ENCODE measurements at places on chromosomes 13 and 19. TPM values are rescaled to one million over a fixed set of nuclear protein-coding genes. Genes with fewer than 3 reads are reported as not detected.

GRCh38 chr13:41603917-41604316 is 146.6 kb downstream of the RGCC start:
- DNase-seq: peak; percentile 92

GRCh38 chr13:51767100-51767499 is 36.9 kb downstream of the DHRS12 start:
- DNase-seq: peak; percentile 8

GRCh38 chr13:21938636-21939035 is 267.8 kb downstream of the FGF9 start:
- DNase-seq: no peak

DNA sequence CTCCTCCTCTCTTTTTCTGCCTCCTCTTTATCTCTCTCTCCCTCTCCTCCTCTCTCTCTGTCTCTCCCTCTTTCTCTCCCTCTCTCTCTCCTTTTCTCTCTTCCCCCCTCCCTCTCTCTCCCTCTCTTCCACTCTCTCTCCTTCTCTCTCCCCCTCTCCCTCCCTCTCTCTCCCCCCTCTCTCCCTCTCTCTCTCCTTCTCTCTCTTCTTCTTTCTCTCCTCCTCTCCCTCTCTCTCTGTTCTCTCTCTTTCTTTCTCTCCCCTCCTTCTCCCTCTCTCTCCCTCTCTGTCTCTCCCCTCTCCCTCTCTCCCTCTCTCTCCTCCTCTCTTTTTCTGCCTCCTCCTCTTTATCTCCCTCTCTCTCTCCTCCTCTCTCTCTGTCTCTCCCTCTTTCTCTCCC is 197.4 kb downstream of the UQCRFS1 start:
- DNase-seq: no peak

CTXN1 gene
- total RNA-seq: 11.4 TPM

TEX26 gene
- not detected for total RNA-seq

ZNF98 gene
- 1.1 TPM for total RNA-seq

- DNase-seq: no peak
Observed at GRCh38 chr13:30058429-30058828, 208.0 kb upstream of the UBL3 start.

GRCh38 chr19:5932146-5932545 is 18.1 kb downstream of the CAPS start:
- no peak for DNase-seq

DNA sequence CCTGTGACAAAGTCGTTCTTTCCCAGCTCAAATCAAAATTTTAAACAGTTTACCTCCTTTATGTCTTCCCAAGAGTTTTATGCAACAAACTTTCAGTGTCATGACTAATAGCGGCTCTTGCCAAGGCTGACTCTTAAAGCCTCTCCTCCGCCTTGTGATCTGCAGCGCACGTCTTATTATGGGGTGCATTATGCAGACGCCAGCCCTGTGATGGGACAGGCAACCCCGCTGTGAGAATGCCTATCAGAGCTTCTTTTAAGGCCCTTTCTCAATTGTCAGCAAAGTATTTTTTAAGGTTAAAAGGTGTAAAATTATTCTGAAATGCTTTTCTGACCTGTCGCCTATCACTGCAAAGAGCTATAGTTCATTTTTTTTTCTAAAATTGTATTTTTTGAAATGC is 152.8 kb downstream of the SOX1 start:
- no peak for DNase-seq

DNA sequence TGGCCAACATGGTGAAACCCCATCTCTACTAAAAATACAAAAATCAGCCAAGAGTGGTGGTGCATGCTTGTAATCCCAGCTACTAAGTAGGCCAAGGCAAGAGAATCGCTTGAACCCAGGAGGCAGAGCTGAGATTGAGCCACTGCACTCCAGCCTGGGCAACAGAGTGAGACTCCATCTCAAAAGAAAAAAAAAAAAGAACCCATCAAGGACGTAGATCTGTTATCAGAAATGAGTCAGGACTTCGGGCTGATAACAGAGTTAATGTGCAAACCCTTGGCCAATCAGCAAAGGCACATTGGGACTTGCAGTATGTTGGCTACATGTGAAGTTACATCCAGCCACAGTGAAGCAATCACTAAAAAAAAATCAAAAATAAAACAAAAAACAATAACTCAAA is 4.8 kb upstream of the LGALS7B start:
- no peak for DNase-seq

KANK2 gene
- total RNA-seq: 96.6 TPM

DNA sequence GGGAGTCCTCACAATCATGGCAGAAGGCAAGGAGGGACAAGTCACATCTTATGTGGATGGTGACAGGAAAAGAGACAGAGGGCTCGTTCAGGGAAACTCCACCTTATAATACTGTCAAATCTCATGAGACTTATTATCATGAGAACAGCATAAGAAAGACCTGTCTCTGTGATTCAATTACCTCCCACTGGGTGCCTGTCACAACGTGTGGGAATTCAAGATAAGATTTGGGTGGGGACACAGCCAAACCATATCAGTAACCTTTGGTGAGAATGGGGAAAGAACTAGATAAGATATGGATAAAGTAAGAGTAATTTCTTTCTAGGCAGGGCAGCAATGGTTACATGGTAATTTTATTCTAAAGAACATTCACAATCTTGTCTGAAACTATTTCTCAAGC is 344.9 kb upstream of the KLF12 start:
- no peak for DNase-seq

CCDC70 gene
- not detected for total RNA-seq

DNA sequence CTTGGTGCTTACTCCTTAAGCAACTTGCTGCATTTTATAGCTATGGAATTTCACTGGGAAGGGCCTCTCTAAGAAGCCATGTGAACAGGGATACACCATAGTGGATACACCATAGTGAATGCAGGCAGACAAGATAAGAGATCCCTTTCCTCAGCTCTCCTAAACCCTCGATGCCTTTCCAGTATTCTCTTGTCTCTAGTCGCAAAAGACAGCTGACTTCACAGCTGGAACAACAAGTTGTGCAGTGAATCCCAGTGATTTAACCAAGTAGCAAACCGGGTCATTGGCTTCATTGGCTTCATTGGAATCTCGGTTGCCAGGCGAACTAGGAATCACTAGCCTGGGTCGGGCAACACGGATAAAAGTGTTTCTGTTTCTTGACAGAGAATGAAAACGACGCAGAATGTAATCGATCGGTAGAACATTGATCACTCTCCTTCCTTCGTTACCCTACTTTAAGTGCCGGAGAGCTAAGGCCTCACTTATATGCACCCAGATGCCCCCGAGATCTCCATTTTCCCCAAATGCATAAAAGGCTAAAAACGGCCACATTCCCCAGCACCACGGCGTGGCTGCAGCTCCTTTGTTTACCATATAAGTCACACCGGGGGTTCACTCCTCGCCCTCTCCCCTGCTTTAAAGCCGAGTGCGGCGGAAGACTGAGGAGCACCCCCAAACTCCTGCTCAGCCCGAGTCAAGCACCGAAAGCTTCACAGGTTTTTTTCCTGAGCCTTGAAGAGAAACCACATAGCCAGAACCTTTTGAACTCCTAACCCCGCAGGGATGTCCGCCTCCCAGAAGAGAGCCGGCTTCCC is 674 bp downstream of the TRPC4 start:
- DNase-seq: no peak

- DNase-seq: no peak
Observed at GRCh38 chr13:44303681-44304432, 69.8 kb upstream of the SERP2 start.

GPR18 gene
- total RNA-seq: not detected

ARRDC2 gene
- 27.7 TPM for total RNA-seq

GRCh38 chr19:51568456-51568855 is 2.6 kb upstream of the ZNF175 start:
- DNase-seq: peak; percentile 76

KIR2DL4 gene
- not detected for total RNA-seq

RYR1 gene
- total RNA-seq: not detected

- DNase-seq: no peak
Observed at GRCh38 chr19:30228835-30229524, 143.2 kb upstream of the ZNF536 start.

SDHAF1 gene
- 38.1 TPM for total RNA-seq

EVI5L gene
- 42.4 TPM for total RNA-seq

GAPDHS gene
- total RNA-seq: not detected

DNA sequence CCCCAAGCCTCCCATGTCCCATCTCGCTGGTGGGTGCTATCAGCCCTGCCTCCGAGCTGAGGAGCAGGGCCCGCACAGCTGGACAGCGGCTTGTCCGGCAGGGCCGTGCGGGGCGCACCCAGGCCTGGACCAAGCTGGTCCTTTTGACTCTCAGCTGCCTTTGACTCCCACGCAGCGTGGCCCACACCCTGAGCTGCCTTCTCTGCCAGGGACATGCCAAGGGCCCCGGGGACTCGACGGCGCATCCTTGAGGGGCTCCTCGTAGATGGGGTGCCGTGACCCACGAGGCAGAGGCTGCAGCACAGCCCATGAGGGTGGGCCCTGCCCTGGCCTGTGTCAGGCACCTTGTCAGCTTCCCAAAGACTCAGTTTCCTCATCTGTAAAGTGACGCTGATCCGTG is 38.8 kb upstream of the F7 start:
- no peak for DNase-seq

GRCh38 chr13:24746618-24747247 is 17.2 kb upstream of the RNF17 start:
- DNase-seq: no peak
